Glutamatergic neuron (in vitro differentiated cells): ENCODE measurements at places on chromosomes 16 and 17. TPM values are rescaled to one million over a fixed set of nuclear protein-coding genes. Genes with fewer than 3 reads are reported as not detected.

TMED6 gene
- total RNA-seq, result not detected

PRR15L gene
- not detected for total RNA-seq

PLCG2 gene
- 0.49 TPM for total RNA-seq

ST6GALNAC1 gene
- total RNA-seq, result not detected

TRPV2 gene
- 27.0 TPM for total RNA-seq

NKD1 gene
- 31.3 TPM for total RNA-seq

HBM gene
- not detected for total RNA-seq

HOXB2 gene
- total RNA-seq, result 12.7 TPM

GAS7 gene
- 2.0 TPM for total RNA-seq

RBFOX1 gene
- total RNA-seq, result 30.5 TPM

PNMT gene
- total RNA-seq, result not detected

CDRT15L2 gene
- total RNA-seq, result not detected

KRTAP9-6 gene
- not detected for total RNA-seq

PIP4K2B gene
- 66.4 TPM for total RNA-seq

SHCBP1 gene
- total RNA-seq, result 2.4 TPM

SOCS7 gene
- total RNA-seq, result 33.3 TPM

CCDC102A gene
- not detected for total RNA-seq

CRHR1 gene
- total RNA-seq, result 0.71 TPM

DNAAF1 gene
- 0.56 TPM for total RNA-seq
